ENCODE measurements at places on chromosomes 11 and 22.

DNA sequence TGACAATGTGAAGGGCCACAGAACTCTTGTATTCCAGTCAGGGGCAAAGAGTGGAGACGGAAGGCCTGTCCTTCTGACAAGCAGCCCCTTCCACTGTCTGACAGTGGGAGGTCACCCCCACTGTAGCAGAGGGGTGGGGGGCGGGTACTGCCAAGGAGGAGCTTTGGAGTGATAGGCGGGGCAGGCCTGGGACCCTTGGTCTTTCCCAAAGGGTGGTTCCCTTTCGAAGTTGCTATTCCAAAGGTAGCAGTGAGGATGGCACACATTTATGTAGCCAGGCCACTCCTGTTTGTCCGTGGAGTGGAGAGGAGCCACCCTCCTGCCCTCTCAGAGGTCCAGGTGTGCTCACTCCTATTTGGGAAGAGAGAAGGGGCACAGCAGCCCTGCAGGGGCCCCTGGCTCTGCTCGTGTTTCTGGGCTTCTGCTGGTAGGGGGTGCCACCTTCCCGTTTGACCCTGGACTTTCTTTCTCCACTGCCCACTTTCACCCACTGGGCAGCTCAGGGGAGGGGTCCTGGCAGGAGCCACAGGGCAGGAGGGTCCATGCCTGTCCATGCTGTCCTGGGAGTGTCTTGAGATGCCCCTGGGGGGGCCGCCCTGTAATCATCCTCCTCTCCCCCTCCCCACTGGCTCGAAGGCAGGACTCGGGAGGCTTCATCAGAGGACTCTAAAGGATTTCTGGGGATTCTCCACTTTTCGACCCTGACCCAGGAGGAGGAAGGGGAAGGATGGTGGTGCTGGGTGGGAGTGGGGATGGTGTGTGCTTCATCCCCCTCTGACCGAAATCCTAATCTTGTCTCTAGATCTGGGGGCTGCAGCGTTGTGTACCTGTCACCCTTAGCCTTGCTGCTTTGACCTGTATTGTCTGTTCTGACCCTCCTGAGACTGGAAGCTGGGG is 994 bp downstream of the TAGLN start:
- no peak for DNase-seq

- DNase-seq: no peak
Measured at GRCh38 chr11:67594480-67594879, 10.9 kb downstream of the GSTP1 start.

DNA sequence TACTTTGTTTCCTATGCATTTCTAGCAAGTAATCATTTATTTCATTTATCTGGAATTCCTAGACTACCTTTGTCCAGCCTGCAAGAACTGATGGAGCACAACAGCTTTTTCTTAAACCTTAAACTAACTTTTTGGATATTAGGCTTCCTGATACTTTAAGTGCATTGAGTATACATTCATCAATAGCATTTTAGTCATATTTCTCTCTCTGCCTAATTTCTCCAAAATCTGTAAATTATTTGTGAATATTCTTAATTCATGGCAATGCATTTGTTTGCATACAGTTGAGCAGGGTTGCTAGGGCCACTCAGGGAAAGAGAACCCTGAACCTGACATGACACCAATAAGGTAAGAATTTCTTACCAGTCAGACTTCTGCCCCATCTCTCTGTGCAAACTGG is 29.1 kb upstream of the APLNR start:
- DNase-seq: no peak

- no peak for DNase-seq
Measured at GRCh38 chr11:118918686-118919280, 6.9 kb downstream of the BCL9L start.

GRCh38 chr11:9817191-9817590 is 153.3 kb downstream of the SWAP70 start:
- DNase-seq: no peak

- no peak for DNase-seq
Measured at GRCh38 chr11:65562788-65563187, 4.6 kb upstream of the LTBP3 start.

- no peak for DNase-seq
Measured at GRCh38 chr22:50082961-50083461, 2.2 kb downstream of the MLC1 start.

GRCh38 chr11:71228961-71229360 is 23.4 kb downstream of the SHANK2 start:
- no peak for DNase-seq

DNA sequence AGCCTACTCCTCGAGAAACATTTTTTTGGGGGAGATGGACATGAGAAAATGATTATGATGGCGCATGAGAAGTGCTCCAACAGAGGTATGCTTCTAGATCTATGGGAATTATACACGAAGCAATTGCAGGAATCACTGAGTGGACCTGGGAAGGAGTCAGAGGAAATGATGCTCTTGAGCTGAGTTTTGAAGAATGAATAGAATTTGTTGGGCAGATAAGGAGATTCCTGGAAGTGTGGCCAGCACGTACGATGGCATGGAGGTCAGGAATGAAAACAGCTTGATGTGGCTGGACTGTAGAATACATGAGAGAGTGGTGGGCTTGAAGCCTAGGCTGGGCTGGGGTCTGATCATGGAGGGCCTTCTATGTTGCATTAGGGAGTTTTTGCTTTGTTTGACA is 31.7 kb downstream of the ADAMTS15 start:
- no peak for DNase-seq

DNA sequence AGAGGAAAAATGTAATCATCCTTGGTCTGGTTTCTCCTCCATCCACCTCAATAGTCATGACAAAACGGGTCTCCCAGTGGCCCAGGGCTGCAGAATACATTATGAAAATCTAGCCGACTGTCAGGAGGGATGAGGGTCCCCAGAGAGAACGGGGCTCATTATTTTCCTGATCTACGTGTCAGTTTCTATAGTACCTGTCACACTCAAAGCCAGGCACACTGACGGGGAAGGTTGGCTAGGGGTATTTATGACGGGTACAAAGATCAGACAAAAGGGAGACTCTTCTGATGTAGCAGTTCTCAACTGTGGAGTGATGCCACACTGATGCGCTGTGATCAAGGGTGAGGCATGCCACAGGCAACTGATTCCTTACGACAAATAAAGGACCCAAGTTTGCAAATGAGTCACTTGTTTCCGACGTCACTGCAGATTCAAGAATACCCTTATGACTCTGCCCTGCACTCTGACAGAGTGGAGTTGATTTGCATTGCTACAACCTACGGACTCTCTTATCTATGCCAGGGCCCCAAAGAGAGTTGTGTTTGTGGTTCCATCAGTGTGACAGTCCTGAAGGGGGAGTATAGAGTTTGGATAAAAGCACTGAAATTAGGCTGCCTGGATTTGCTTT is 188.2 kb upstream of the TBCEL start:
- DNase-seq: no peak

GRCh38 chr11:112241486-112241885 is 15.3 kb downstream of the PTS start:
- DNase-seq: no peak

- no peak for DNase-seq
Measured at GRCh38 chr11:36399236-36399635, 103.1 kb downstream of the PRR5L start.

DNA sequence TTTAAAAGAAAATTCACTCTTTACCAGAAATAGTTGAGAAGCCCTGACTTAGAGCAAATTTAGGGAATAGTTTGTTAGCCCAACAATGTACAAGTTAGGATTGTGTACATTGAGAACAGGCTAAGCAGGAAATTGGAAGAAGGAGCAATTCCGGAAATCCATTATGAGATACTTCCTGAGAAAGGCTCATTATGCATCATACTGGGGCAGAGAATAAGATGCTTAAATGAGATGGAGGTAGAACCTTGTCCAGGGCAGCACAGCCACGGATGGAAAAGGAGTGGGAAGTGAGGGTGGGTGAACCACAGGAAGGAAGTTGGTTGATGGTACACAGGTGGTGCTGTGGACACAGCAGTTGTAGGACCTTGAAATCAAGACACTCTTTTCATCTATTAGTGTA is 180.2 kb downstream of the PGR start:
- DNase-seq: no peak

GRCh38 chr22:20637750-20638506 is 130.5 kb downstream of the MED15 start:
- DNase-seq: no peak

DNA sequence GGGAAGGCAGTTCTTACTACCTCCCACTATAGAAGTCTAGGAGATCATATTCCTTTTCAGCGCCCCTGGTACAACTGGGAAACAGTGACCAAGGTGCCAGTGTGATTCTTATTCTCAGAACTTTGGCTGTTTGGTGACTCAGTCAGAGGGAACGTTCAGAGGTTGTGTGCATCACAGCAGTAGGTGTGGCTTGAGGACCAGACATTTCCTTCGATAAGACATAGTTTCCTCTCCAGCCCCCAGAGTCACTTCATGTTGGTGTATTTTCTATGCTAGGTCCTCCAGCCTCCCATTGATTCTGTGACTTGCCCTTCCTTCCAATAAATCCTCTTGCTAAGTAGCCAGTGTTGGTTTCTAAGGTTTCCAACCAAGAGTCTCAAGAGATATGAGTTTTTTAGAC is 171.9 kb upstream of the MPPED2 start:
- no peak for DNase-seq

- DNase-seq: no peak
Measured at GRCh38 chr11:68449951-68450350, 10.6 kb upstream of the PPP6R3 start.

- DNase-seq: no peak
Measured at GRCh38 chr11:35088676-35089075, 50.3 kb upstream of the CD44 start.

DNA sequence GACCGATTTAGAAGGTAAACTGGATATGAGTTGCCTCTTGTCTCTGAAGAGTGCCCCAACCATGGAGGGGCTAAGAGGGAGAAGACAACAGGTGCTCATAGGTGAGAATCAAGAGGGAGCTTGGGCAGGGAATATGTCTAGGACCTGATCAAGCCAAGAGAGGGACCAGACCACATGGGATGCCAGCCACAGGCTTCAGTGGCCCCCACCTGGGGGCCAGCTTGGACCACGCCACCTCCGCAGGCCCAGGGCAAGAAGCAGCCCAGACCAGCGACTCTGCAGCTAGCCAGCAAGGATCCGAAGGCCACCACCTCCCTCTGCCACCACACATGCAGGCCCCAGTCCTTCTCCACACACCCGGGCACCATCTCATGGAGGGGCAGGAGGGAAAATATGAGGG is 92.5 kb upstream of the LDLRAD3 start:
- no peak for DNase-seq

DNA sequence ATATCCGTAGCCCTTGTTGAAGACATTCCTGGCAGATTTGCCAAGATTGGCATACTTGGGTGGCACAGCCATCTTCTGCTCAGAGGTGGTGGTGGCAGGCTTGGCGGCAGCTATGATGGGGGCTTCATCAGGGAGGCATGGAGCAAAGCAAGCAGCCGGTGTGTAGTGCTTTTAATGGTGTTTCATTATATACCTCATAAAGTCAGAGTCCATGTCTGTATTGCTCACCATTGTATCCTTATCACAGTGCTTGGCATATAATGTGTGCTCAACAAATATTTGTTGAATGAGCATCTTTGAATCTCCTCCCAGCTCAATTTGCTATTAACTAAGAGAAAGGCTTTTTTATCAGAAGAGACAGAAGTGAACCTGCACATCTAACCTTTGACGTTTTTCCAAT is 7.8 kb upstream of the DNHD1 start:
- DNase-seq: no peak

- DNase-seq: no peak
Measured at GRCh38 chr11:101158119-101158518, 28.5 kb upstream of the PGR start.

GRCh38 chr22:29342577-29343312 is 27.2 kb upstream of the RASL10A start:
- DNase-seq: no peak

DNA sequence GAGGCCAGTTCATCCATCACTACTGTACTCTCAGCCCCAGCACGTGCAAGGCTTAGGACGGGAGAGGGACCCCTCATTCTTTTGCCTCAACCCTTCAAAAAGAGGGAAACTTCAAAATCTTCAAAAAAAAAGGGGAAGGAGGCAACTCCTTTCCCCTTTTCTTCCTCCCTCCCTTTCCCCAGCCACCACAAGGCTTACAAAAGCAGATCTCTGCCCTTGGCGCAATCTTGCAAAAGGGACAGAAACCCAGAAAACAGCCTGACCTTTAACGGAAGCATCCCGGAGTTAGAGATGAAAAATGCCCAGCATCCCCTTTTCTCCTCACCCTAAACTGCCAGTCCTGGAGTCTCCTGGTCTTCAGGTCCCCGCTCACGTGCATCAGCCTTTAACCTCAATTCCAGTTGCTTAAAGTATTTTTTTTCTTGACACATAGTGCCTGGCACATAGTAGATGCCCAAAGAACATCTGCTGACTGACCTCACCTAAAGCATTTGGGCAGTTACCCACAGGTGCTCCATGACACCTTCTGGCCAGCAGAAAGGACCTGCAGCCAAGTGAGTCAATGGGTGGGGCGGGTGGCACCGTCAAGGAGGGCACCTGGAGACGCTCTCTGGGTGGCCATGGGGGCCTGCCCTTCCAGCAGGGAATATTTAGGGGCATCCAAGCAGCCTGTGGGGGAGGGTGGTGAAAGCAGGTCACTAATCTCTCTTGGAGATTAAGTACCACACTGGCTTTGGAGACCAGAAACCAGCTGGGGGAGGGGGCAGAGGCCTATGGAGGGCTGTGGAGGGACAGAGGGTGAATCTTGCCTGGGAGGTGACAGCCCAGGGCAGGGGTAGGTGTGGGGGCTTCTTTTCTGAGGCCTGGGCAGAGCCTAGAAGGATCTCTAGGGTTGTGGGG is 16.3 kb downstream of the NECTIN1 start:
- DNase-seq: no peak

GRCh38 chr11:106889718-106890117 is 128.6 kb downstream of the GUCY1A2 start:
- DNase-seq: no peak

- no peak for DNase-seq
Measured at GRCh38 chr11:99489581-99489980, 468.8 kb downstream of the CNTN5 start.

DNA sequence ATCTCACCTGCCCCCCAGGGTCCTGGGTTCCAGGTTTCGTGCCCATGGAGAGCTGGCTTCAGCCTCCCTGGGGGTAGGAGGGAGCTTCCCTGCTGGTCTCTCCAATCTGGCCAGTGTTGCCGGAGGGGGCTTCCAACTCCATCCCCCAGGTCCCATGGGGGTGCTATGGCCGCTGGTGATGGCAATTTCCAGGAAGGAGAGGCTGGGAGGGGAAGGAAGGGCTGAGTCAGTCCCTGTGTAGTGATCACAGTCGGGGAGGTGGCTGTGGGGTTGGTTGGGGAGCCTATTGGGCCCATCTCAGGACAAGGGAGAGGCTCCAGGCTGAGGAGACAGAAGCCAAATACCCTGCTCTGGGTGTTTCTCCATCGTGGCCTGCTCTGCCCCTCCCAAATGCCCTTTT is 5.7 kb upstream of the CDC42EP2 start:
- no peak for DNase-seq

DNA sequence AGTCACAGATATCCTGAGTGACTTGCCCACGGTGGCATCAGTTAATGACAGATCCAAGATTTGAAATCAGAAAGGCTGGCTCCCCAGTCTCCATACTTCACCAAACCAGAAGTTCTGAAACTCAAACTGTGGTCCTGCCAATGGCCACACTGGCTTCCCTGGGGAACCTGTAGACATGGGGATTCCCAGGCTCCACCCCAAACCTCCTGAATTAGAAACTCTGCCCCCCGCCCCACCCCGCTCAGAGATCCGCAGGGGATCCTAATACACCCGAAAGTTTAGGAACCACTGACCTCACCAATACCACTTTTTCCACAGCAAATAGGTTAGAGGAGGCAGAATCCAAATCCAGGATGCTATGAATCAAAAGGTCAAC is 15.3 kb downstream of the RTN4RL2 start:
- DNase-seq: no peak

GRCh38 chr11:60528465-60528864 is 13.3 kb downstream of the MS4A13 start:
- DNase-seq: no peak

Data from activated T-cell treated with anti-CD3 and anti-CD28 coated beads for 1 hour (primary cell).